Right ventricle myocardium inferior (tissue), 1 donor: ENCODE measurements at places on chromosomes 1 and 21. TPM values are rescaled to one million over a fixed set of nuclear protein-coding genes. Genes with fewer than 3 reads are reported as not detected.

Gene LRRC71
- total RNA-seq: not detected

Gene RGS2
- total RNA-seq: 19.4 TPM

Gene HTR6
- total RNA-seq: not detected

Gene TEDDM1
- not detected for total RNA-seq

Gene ARHGAP30
- 3.7 TPM for total RNA-seq

Gene OR14I1
- not detected for total RNA-seq

Gene PAQR6
- total RNA-seq: 0.54 TPM

Gene SLC37A1
- total RNA-seq: 3.0 TPM

Gene MPZ
- 4.4 TPM for total RNA-seq

Gene LCE1A
- total RNA-seq: not detected

Gene ELAVL4
- total RNA-seq: not detected

Gene TMEM51
- total RNA-seq: 4.7 TPM

Gene FAM177B
- total RNA-seq: not detected
